Stimulated activated CD8-positive, alpha-beta memory T cell treated with anti-CD3 and anti-CD28 coated beads, Interleukin-7, amount 100 ng/mL, for 1 hour (primary cell): ENCODE measurements at places on chromosomes 4 and X.

- DNase-seq, result no peak
Measured at GRCh38 chr4:152998861-152999260, 62.7 kb downstream of the FHDC1 start.

DNA sequence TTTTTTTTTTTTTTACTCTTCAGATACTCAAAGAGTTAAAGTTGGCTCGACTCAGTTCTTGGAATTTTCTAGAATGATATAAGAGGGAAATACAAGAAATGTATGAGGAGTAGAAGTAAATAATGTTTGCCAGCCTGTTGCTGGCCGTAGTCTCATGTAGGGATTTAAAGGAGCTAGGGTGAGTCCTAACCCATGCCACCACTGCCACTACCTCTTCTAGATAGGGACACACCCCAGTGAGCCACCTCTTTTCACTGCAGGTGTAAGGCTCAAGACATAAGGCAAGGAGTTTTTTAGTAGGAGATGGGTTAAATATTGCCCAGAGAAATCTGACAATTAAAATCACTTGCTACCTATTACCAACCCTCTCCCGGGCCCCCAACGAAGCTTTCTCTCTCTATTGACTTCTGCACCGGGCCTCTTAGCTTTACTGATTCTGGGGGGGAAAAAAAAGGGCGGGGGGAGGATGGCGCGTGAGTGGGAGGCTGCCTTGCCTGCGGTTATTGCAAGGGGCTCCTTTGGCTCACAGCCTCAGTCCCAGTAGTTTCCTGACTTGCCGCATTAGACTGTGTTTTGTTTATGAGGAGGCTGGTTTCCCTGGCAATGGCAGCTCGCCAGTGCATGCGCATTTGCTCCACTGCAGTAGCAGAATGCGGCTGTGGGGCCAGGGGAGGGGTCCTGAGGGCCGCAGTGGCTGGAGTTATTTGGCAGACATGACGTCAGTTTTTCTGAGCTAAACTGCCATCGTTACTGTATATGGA, 3.0 kb downstream of the LINC00632 start:
- DNase-seq, result peak; percentile 0

- DNase-seq, result no peak
Measured at GRCh38 chr4:113971706-113972360, 7.6 kb downstream of the ARSJ start.

DNA sequence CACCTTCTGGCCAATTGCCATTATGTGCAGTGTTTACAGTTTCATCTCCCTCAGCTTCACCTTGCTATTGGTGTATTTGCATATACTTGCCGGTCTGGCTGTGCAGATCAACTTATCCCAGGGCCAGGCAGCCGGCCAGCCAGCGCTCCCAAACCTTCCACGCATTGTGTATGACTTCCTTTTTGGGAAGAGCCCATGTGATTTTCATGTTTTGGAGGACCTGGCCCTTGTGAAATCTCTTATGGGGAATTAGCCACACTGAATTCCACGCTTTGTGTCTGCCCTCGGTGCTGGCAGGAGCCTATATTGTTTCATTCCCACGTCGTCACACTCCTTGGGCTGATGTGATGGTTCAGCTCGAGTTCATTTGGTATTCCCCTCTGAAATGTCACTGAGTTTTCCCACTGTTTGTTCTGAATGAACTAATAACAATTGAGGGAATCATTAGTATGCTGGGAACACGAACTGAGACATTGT, 6.0 kb upstream of the PDLIM3 start:
- DNase-seq, result no peak

DNA sequence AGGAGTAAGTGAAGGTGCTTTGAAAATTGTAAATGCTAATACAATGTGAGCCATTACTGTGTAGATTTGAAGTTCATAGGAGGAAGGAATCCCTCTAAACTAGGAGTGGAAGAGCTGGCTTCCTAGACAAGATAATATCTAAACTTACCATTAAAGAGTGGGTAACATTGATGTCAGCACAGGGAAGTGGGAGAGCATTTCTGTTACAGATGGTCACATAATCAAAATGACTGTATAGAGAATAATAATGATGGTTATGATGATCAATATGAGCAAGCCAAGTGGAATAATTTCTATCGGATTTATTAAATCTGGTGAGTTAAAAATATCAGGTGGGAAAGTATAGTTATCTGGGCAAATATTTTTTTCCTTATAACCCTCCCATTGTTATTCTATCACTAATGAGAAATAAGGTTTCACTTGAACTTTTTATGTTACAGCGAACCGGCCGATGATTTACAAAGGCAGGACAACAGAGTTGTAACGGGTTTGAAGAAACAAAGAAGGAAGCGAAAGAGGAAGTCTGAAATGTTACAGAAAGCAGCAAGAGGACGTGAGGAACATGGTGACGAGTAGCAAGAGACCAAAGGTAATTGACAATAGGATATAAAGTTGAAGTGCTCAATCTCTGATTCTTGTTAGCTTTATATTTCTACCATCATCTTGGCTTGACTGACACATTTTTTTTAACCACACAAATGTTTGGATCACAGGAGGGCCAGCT, 43.5 kb downstream of the FMR1NB start:
- no peak for DNase-seq

DNA sequence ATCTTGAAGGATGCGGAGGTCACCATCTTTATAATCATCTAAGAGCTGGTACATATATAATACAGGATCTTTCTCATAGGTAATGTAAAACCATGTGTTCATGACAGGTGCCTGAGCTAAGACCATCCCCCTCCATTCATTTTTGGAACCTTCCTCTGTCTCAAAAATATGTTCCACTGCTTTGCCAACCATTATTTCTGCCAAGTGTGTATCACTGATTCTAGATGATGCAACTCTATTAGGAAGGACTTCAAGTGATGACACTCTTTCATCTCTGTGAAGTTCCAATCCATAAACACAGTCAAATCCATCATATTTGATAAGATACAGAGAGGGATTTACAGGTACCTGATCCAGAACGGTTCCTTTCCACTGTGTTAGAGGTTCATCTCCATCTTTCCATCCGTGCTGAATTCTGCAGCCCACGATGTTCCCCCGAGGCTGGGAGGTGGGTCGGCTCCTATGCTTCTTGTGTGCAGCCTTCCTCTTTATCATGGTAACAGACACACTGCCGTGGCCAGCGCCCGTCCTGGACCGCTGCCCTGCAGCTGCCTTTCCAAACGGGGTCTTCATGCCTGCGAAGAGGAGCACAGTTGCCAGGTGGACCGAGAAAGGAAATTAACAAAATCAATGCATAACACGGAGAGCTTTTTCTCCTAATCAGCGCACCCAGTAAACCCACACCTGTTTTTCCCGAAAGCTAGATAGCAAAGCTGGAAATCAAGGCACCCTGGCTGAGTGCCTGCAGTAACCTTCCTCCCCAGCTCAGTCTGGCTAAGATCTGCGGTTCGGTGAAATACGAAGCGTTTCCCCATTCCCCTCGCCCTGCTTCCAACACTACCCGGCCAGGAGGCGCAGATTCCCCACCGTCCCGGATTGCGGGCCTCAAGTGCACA, 718 bp downstream of the SPIN3 start:
- DNase-seq, result no peak

DNA sequence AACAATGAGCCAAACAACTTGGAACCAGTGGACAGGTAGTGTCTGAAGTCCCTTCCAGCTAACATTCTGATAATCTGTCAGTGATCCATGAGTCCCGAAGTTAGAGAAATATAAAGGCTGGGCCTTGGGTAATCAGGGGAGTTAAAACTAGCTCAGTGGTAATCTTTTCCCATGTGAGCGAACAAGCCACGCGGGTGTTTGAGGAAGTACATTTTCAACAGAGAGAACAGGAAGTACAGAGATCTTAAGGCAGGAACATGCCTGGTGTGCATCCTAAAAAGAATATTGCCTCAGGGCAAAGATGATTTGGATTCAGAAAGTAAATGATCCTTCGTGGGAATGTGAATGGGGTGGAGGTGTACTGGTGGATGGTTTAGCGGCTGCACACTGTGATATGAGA, 42.9 kb downstream of the FNIP2 start:
- DNase-seq, result no peak

- no peak for DNase-seq
Measured at GRCh38 chrX:81286608-81287007, 84.7 kb downstream of the SH3BGRL start.

DNA sequence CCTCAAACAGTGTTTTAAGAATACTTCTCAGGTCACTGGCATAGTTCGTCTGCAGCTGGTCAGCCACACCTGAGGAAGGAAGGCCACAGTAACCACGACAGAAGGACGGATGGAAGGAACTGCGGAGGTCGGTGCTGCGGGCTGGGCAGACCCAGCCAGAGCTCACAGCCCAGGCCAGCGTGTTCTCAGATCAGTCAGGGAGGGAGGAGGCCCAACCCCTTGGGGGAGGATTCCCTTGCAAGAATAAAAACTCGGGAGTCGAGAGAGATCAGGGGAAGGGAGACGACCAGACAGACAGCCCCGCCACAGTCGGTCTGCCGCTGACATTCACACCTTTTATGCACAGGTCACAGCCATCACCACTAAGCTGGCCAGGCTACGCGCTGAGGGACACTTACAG, 11.3 kb upstream of the MXD4 start:
- no peak for DNase-seq

DNA sequence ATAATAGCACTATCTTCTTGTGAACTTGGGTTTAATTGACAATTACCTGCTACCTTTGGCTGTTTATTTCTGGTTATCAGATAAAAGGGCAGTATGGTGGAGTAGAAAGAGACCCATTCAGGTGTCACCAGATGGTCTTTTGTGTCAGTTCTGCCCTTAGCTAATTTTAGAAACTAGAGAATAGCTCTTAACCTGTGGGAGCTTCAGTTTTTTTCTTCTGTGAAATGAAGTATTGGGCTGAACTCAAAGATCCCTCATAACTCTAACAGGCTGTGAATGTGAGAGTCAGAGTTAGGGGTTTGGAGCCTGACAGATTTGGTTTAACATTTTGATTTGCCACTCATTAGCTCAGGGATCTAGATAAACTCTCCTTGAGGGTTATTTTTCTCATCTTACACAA, 335.2 kb downstream of the PPP1R2C start:
- no peak for DNase-seq

GRCh38 chrX:123629502-123629901, 103.3 kb downstream of the THOC2 start:
- DNase-seq, result no peak

- no peak for DNase-seq
Measured at GRCh38 chr4:38125816-38126215, 165.6 kb downstream of the PTTG2 start.

DNA sequence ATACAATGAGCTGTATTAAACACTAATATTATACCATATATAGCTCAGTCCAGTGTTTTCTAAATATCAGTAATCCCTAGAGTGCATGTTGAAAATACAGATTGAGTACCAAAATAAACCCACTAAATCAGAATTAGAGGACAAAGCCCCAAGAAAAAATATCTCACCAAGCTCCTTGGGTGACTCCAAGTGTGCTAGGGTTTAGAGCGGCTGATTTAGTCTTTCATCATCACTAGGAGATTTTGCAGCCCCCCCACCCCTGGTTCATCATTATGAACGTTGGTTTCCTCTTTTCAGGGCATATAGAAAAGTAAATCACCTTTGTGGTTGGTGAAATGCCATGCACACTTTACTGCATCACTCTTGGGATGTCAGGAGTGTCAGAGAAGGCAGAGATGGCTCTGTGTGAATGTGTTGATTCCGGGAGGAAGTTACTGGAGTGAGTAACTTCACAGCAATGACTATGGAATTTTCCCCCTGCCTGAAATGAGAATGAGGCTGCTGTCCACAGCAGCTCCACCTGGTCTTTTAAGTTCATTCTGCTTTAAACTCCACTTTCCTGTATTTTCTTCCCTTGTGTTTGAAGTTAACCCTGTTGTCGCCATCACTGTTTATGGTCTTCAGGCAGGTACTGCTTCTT, 25.2 kb upstream of the ANAPC4 start:
- no peak for DNase-seq

- no peak for DNase-seq
Measured at GRCh38 chr4:56622176-56622575, 58.9 kb downstream of the HOPX start.

- DNase-seq, result no peak
Measured at GRCh38 chrX:118116713-118117550, at the start of gene KLHL13. KLHL13 (minus strand) TSS chrX:118116810; CDS start chrX:118028473, 88,337 bp downstream.

DNA sequence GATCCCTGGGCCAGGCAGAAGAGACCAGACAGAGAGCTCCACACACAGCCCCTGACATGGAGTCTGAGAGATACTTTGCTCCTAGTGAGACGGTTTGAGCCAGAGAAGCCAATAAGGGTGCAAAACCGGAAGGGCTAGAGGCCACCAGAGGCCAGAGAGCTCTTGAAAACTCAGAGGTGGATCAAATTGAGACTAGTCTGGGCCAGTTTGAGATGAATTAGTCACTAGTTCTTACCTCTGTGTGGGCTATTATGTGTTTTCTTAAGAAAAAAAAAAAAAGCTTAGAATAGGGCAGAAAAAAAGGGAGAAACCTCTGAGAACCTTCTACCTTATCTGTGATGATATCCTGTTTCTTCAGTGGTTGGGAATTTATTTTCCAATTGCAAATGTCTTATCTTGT, 110.4 kb upstream of the EDNRA start:
- no peak for DNase-seq

DNA sequence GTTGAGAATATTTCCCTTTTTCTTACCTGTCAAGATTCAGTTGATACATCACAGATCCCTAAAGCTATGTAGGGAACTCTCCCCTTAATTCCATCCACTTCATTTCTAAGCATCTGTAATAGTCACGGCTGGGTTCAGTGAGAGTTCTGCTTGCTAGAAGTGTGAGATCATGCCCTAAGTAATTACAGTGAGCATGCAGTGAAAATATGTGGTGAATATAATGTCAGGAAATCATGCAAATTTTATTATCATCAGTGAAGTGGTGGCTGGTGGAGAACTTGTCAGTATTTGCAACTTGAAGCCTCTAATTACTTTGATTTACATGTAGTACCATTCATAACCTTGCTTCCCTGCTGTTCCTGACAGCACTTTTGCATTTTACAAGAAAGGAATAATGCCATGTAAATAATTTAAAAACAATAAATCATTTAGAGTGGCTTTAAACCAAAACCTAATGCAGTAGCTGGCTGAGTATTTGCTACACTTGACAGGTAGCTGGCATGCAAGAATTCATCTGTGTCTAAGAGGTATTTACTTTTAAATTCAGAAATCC, 28.3 kb upstream of the CFAP299 start:
- no peak for DNase-seq

DNA sequence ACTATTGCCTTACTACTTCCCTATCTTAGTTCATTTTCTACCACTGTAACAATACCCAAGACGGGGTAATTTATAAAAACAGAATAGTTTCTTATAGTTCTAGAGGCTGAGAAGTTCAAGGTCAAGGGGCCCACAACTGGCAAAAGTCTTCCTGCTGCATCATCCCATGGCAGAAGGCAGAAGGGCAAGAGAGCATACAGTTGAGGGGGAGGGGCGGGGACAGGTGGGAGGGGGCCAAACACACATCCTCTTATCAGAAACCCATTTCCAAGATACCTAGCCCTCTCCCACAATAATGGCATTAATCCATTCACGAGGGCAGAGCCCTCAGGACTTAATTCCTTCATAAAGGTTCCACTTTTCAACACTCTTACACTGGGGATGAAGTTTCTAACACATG, 690.2 kb downstream of the ADGRL3 start:
- no peak for DNase-seq

- no peak for DNase-seq
Measured at GRCh38 chr4:47852136-47852535, 14.3 kb upstream of the CORIN start.
